ENCODE measurements at places on chromosomes 1 and 21. TPM values are rescaled to one million over a fixed set of nuclear protein-coding genes. Genes with fewer than 3 reads are reported as not detected.

Gene BEND5
- total RNA-seq = 1.9 TPM

Gene RYR2
- 0.35 TPM for total RNA-seq

Gene MYBPH
- total RNA-seq = not detected

Gene COL11A1
- 0.06 TPM for total RNA-seq

Gene NMNAT2
- total RNA-seq = 0.87 TPM

Gene ADAMTS5
- 8.7 TPM for total RNA-seq

DNA sequence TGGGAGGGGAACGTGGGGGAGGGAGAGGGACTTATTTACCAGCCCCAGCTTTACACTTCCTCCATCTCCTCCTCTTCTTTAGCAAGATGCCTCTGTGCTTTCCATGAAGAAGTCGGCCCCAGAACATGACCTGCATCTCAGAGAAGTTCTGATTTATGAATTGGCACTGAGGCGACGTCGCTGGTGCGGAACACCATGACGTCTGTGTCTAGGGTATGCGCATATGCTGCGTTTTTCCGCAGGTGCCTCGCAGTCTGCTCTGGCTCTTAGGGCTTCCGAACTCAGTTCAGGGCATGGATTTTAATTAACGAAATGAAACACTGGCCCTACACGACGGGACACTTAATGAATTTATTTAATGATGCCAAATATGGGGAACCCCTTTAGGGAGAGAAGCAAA is 510.3 kb downstream of the SMYD3 start:
- DNase-seq = no peak

DNA sequence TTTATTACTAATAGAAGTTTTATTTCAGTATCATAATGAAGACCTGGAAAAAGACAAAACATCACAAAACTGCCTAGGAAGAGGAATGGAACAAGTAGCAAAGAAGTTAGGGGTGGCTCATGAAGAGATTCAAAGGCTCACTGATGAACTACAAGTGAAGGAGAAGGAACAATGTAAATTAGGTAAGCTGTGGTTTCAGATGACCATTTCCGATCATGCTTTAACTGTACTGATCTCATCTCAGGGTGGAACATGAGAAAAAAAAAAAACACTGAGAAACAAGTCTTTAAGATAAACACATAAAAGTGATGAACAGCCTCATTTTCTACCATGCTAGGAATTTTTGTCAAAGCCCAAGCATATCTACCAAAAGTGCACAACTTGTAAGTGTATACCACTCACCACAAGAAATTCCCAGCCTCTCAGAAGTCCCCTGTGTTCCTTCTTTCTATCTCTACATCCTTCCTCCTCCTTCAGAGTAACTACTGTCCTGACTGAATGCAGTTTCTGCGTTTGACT is 19.6 kb downstream of the CCDC30 start:
- DNase-seq = no peak

DNA sequence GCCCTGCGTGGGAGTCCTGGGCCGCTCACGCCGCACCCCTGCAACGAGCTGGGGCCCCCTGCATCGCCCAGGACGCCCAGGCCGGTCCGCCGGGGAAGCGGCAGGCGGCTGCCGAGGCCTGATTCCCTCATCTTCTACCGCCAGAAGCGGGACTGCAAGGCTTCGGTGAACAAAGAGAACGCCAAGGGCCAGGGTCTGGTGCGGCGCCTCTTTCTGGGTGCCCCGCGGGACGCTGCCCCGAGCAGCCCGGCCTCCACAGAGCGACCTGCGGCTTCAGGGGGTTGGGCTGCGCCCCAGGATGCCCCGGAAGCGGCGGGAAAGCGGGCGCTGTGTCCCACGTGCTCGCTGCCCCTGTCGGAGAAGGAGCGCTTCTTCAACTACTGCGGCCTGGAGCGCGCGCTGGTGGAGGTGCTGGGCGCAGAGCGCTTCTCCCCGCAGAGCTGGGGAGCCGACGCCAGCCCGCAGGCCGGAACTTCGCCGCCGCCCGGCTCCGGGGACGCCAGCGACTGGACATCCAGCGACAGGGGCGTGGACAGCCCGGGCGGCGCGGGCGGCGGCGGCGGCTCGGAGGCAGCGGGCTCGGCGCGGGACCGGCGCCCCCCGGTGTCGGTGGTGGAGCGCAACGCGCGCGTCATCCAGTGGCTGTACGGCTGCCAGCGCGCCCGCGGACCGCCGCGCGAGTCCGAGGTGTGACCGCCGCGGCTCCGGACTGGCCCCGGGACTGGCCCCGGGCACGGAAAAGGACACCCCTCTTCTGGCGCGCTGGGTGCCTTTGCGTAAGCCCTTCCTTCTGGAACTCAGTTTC is 2.7 kb downstream of the FAM110D start:
- DNase-seq = peak; percentile 71

DNA sequence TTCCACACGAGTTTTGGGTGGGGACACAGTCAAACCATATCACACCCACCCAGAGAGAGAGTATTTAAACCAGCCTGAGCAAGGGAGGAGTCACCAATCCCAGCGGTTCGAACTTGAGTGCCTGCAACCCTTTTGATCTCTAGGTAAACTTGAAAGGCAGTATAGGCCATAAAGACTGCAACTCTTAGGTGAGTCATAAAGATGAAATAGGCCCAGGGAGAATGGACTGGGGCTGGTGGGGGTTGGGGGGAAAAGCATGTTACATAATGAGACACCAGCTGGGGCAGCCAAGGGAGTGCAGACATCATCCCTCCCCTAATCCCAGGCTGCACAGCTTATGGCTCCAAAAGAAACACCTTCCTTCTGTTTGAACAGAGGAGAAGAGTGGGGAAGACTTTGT is 99.8 kb upstream of the LHX8 start:
- no peak for DNase-seq

DNA sequence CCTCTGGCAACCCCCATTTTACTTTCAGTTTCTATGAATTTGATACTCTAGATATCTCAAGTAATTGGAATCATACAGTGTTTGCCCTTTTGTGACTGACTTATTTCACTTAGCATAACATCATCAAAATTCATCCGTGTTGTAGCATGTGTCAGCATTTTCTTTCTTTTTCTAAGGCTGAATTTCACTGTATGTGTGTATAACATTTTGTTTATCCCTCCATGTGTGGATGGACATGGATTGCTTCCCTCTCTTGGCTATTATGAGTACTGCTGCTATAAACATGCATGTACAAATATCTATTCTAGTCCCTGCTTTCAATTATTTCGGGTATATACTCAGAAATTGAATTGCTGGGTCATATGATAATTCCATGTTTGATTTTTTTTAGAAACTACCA is 97.3 kb downstream of the MAP3K21 start:
- no peak for DNase-seq

- no peak for DNase-seq
Measured at GRCh38 chr1:67135354-67135753, 584 bp upstream of the C1orf141 start.

GRCh38 chr1:201944002-201944401 is 2.3 kb downstream of the LMOD1 start:
- no peak for DNase-seq

- DNase-seq = no peak
Measured at GRCh38 chr1:241507189-241507863, 12.2 kb downstream of the FH start.

- DNase-seq = no peak
Measured at GRCh38 chr1:20867847-20868246, 80.7 kb upstream of the HP1BP3 start.

- no peak for DNase-seq
Measured at GRCh38 chr1:40384887-40385286, 11.4 kb downstream of the SMAP2 start.

DNA sequence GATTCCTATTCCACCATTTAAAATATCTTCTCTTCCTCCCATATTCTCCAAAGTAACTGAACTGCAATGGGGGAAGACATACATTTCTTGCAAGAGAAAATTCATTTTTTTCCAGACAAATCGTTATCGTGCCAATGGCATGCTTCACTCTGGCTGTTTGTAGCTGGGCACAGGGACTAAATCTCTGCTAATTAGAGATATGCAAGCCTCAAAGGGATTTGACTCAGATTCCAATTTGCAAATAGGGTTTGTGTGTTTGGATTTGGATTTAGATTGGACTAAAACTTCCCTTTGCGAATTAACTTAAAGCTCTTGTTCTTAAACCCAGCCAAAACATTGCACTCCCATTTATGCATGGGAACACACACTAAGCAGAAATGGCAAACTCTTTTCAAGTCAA is 276.2 kb upstream of the DUSP10 start:
- no peak for DNase-seq

GRCh38 chr1:93081716-93082115 is 2.6 kb downstream of the MTF2 start:
- DNase-seq = no peak

- DNase-seq = no peak
Measured at GRCh38 chr1:232886271-232886670, 64.1 kb upstream of the NTPCR start.

- DNase-seq = no peak
Measured at GRCh38 chr1:46133181-46133658, 791 bp upstream of the PIK3R3 start.

- DNase-seq = no peak
Measured at GRCh38 chr1:34987018-34987417, 1.9 kb upstream of the TMEM35B start.

DNA sequence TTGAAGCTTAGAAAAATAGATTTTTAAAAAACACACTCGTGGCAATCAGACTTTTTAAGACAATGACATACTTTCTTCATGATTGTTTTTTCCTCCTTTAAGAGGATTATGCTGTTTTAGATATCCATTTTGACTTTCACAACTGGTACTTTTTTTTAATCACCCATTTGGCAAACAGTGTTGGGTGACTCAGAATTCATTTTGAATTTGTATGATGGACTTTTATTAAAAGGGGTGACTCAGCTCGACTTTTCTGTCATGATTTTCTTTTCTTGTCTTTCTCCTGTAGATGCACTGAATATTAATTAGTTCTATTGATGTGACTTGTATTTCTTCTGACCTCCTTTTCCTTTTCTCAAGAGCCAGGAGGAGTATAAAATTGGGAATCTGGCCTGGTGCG is 44.7 kb downstream of the FMN2 start:
- DNase-seq = no peak
